ENCODE measurements at places on chromosomes 3 and 15. TPM values are rescaled to one million over a fixed set of nuclear protein-coding genes. Genes with fewer than 3 reads are reported as not detected.
A peak's percentile ranks its signal among the peaks of the same experiment; 100 is the strongest.

- H3K4me3 ChIP-seq: no peak overlapping the region
- no peaks in the 10 kb centered on the region for H3K4me1 ChIP-seq
- DNase-seq: no peak
- H3K27ac ChIP-seq: no peak overlapping the region
- no peaks in the 10 kb centered on the region for H3K36me3 ChIP-seq
Measured at GRCh38 chr3:146431240-146431639, 38.1 kb downstream of the PLSCR2 start.

GRCh38 chr3:32818970-32819511 lies 1.2 kb downstream of the TRIM71 start:
- DNase-seq: no peak
- no peak overlapping the region for H3K27ac ChIP-seq
- no peak overlapping the region for H3K4me3 ChIP-seq
- H3K27me3 ChIP-seq: peaks cover 66% of the 10 kb centered on the region
- no peaks in the 10 kb centered on the region for H3K4me1 ChIP-seq
- no peaks in the 10 kb centered on the region for H3K36me3 ChIP-seq

DNA sequence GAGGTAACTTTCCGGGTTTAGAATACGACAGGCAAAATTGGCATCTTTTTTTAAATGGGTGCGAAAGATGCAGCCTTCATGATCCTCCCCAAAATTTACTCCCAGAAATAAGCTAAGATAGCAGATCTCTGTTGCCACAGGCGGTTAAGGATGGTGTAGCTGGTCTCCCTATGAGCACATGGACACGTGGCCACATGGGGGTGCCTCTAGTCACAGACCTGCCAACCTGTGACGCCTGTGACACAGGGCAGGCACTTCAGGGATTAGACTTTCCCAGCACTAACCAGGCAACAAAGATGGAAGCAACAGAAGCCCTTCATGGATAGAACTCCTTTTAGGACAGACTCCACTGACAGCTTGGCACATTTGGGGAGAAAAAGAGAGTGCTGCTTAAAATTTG lies 320.3 kb downstream of the THSD4 start:
- H3K4me3 ChIP-seq: no peak overlapping the region
- no peaks in the 10 kb centered on the region for H3K27me3 ChIP-seq
- no peaks in the 10 kb centered on the region for H3K4me1 ChIP-seq
- no peak for DNase-seq
- H3K27ac ChIP-seq: no peak overlapping the region
- no peaks in the 10 kb centered on the region for H3K36me3 ChIP-seq

GRCh38 chr15:54033869-54034458 lies 55.7 kb downstream of the UNC13C start:
- no peaks in the 10 kb centered on the region for H3K27me3 ChIP-seq
- H3K4me1 ChIP-seq: no peaks in the 10 kb centered on the region
- no peak overlapping the region for H3K27ac ChIP-seq
- no peaks in the 10 kb centered on the region for H3K36me3 ChIP-seq
- no peak for DNase-seq

DNA sequence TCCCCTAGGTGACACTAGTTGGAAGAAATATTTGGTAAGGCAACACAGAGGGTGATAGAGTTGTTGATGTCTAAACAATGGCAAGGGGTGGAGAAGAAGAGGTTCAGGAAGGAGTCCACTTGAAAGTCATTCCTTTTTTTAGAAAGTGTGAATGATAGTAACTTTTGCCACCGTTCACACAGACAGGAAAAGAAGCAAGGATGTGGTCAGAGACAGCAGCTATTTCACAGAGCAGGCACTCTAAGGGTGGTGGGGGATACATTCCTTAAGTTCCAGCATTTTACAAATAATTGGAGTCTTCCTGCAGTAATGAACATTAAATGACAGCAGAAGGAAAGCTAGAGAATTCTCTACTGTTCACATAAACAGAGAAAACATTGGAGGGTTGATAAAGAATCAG lies 75.4 kb upstream of the ZNF385D start:
- no peak for DNase-seq
- H3K36me3 ChIP-seq: no peaks in the 10 kb centered on the region
- H3K4me1 ChIP-seq: no peaks in the 10 kb centered on the region
- no peaks in the 10 kb centered on the region for H3K27me3 ChIP-seq

- H3K4me1 ChIP-seq: no peaks in the 10 kb centered on the region
- no peaks in the 10 kb centered on the region for H3K27me3 ChIP-seq
- H3K4me3 ChIP-seq: no peak overlapping the region
- DNase-seq: no peak
Measured at GRCh38 chr3:158465074-158465473, 105.9 kb upstream of the MLF1 start.

GRCh38 chr15:100696452-100696851 lies 94.1 kb downstream of the ASB7 start:
- DNase-seq: no peak
- no peaks in the 10 kb centered on the region for H3K4me1 ChIP-seq
- no peaks in the 10 kb centered on the region for H3K27me3 ChIP-seq
- no peak overlapping the region for H3K27ac ChIP-seq

DNA sequence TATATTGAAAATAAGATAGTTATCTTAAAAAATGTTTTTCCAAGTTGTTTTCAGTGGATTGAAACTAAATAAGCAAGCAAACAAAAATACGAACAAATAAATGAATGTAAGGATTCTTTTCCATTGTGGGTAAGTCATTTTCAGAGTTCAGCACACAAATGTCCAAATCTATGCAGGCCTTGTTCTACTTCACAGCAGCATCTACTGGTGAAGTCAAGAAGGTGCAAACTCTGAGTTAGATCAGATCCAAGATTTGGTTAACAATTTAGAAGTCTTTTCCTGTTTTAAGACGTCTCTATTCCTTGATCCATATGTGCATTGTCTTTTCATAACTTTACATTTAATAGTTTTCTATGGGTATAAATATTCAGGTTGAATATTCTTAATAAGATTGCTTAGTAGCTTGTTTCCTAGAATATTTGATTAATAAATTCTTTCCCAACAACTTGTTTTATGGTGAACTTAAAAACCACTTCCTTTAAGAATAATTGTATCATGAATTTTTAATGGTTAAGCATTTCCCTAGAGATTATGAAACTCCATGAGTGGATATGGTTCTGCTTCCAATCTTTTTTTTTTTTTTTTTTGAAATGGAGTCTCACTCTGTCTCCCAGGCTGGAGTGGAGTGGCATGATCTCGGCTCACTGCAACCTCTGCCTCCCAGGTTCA lies 10.5 kb downstream of the PTX3 start:
- H3K27ac ChIP-seq: no peak overlapping the region
- H3K36me3 ChIP-seq: no peaks in the 10 kb centered on the region
- no peak for DNase-seq
- no peaks in the 10 kb centered on the region for H3K27me3 ChIP-seq
- no peak overlapping the region for H3K4me3 ChIP-seq

Gene CLEC3B
- 9.6 TPM for total RNA-seq

DNA sequence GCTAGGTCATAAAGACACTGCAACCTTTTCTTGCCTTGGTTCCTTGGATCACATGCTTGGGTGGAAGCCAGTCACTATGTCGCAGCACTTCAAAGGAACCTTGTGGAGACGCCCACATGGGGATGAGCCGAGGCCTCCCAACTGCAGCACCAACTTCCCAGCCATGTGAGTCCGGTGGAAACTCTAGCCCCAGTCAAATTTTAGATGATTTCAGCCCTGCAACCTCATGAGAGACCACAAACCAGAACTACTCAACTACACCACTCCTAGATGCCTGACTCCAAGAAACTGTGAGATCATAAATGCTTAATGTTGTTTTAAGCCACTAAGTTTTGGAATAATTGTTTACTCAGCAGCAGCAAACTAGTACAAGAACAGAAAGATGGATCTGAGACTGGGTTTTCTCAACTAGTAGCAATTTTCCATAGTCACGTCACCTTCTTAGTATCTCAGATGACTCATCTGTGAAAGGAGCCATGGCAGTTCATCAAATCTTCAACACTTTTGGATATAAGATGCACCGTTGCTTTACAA lies 86.5 kb downstream of the MB21D2 start:
- H3K36me3 ChIP-seq: no peaks in the 10 kb centered on the region
- no peak overlapping the region for H3K4me3 ChIP-seq
- H3K27ac ChIP-seq: no peak overlapping the region

DNA sequence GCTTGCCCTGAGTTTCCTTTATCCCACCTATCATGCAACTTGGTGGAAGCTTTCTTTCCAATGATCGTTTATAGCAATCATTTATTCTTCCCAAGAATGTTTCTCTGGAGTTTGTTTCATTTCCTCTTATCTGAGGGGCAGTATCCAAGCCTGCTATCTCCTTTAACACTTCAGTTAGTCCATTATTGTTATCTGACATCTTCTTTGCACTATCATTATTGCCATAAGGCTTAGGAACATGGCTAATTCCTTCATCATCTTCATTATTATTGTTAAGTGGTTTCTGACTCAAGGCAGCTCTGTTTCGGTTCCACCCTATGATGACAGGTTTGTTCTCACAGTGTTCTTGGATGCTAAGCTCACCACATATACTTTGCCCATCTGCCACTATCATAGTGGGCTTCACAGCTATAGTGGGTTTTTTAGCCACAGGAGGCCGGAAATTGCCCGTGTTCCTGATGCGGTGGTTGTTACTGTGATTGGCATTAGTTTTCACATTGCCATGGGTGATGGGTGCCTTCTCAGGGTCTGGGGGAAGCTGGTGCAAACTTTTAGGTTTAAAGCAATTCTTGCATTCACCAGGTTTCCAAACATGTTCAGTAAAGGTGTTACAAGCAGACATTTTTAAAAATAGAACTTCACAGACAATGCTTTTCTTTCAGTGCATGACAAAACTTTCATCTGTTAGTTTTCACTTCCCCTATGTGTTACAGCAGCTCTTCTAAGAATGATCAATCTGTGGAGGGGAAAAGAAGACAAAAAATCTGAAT lies 110.6 kb upstream of the TSPAN3 start:
- H3K4me3 ChIP-seq: no peak overlapping the region
- no peak for DNase-seq
- H3K36me3 ChIP-seq: no peaks in the 10 kb centered on the region
- H3K27me3 ChIP-seq: no peaks in the 10 kb centered on the region
- no peaks in the 10 kb centered on the region for H3K4me1 ChIP-seq

GRCh38 chr15:37394402-37395099 lies 294.2 kb upstream of the MEIS2 start:
- H3K27me3 ChIP-seq: no peaks in the 10 kb centered on the region
- H3K4me1 ChIP-seq: no peaks in the 10 kb centered on the region
- no peak overlapping the region for H3K27ac ChIP-seq
- H3K4me3 ChIP-seq: no peak overlapping the region

DNA sequence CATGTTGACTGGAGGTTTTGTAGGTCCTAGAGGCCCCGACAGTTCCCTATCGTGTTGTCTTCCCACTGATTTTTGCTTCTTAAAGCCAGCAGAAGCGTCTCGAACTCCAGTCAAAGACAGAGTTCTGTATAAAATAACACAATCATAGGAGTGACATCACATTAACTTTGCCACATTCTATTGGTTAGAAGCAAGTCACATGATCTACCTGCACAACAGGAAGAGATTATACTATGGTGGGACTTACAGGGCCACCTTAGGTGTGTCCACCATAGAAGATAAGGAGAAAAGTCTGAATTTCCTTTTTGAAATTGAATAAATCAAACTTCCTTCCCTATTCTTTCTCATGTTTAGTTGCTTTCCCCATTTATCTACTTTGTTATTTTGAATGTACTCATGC lies 365.5 kb downstream of the GRM7 start:
- no peak overlapping the region for H3K27ac ChIP-seq
- no peaks in the 10 kb centered on the region for H3K4me1 ChIP-seq
- H3K36me3 ChIP-seq: no peaks in the 10 kb centered on the region
- H3K27me3 ChIP-seq: no peaks in the 10 kb centered on the region
- H3K4me3 ChIP-seq: no peak overlapping the region
- DNase-seq: no peak

Gene HES1
- total RNA-seq: 102 TPM

Gene ST3GAL6
- 2.5 TPM for total RNA-seq

- H3K4me3 ChIP-seq: peak within 1 kb of the TSS; percentile 41
- H3K27me3 ChIP-seq: no peaks in the 10 kb centered on the region
- H3K27ac ChIP-seq: peak within 1 kb of the TSS; percentile 86
- no peaks in the 10 kb centered on the region for H3K36me3 ChIP-seq
- DNase-seq: peak; percentile 53
Measured at GRCh38 chr3:187368251-187369088, at the start of gene RTP4. RTP4 (plus strand) TSS chr3:187368385; CDS start chr3:187368442, 57 bp downstream.

Measured in colonic mucosa (tissue), 4 donors.